ENCODE measurements at places on chromosomes 12 and 14. TPM values are rescaled to one million over a fixed set of nuclear protein-coding genes. Genes with fewer than 3 reads are reported as not detected.

GRCh38 chr12:91804533-91804932 lies 341.1 kb downstream of the BTG1 start:
- no peak for DNase-seq

DNA sequence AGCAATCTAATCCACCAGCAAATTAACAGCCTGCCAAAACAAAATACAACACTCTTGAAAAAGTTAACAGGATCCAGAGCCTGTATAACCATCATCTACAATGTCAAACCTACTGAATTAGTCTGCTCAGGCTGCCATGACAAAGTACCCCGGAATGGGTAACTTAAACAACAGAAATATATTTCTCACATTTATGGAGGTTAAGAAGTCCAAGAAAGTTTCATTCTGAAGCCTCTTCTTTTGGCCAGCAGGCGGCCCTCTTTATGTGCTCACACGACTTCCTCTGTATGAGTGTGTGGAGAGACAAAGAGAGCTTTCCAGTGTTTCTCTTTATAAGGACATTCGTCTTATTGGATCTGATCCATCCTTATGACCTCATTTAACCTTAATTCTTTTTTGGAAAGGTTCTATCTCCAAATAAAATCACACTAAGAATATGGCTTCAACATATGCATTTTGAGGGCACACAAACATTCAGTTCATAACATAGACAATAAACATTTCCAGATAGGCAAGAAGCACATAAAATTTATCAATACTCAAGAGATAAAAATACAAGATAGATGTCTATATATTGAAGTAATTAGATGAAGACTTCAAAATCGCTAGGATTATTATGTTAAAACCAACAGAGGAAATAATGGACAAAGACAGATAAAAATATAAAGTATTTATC lies 5.9 kb upstream of the RERG start:
- no peak for DNase-seq

DNA sequence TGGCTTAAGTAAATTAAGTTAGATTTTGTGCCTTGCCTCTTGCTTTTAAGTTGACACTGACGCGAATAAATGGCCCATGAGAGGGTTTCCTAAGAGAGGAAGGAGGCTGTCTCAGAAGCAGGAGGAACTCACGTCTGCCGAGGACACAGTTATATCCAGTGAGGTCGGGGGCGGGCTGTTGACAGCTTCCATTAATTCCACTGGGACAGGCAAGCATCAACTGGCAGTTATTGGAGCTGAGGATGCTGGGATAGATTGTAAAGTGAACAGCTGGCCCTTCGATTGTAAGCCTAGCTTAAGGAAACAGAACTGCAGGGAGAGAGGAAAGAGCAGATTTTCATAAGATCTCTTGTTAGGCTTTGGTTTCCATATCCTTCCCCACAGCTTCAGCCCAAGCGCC lies 399.2 kb downstream of the IPO8 start:
- no peak for DNase-seq

GRCh38 chr14:56811593-56812363 lies 1.5 kb upstream of the OTX2 start:
- DNase-seq, result no peak

ARHGEF25 gene
- polyA plus RNA-seq, result 30.5 TPM

All from left kidney (tissue), 8 donors.